Central memory CD4-positive, alpha-beta T cell (primary cell): ENCODE measurements at places on chromosomes 12 and 14.
A peak's percentile ranks its signal among the peaks of the same experiment; 100 is the strongest.

DNA sequence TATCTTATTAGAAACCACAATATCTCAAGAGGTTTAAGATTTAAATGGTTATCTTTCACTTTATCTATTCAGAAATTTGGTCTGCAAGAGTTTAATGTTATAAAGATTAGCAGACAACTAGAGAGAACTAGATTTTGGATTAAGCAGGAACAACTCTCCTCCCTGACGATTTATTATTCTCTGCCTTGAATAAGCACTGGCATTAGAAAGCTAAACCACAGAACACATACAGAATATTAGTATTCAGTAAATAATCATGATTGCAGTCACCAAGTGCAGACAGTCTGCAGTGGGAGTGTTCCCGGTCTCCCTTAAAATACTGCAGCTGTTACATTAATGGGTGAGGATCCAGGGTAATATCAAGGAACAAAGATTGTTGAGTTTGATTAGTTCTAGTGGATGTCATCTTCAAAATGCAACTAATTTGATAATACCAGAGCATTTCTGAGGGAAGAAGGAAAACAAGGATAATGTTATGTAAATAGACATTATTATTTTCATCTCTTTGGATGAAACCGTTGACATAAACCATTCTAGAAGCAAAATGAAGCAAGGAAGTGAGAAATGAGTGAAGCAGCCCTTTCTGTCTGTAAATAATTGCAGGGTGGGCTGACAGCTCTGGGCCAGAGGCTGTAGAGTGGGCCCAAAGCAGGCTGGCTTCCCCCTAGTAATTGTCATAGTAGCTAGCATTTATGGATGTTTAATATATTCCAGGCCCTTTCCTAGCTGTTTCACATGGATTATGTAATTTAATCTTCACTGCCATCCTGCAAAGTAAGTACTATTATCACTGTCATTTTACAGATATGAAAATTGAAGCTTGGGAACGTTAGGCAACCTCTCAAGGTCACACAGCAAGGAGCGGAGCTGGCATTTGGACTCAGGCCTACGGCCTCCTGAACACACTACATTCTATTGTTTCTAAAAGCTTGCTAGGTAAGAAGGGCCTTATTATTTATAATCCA, 79.4 kb downstream of the DYRK2 start:
- DNase-seq = no peak

DNA sequence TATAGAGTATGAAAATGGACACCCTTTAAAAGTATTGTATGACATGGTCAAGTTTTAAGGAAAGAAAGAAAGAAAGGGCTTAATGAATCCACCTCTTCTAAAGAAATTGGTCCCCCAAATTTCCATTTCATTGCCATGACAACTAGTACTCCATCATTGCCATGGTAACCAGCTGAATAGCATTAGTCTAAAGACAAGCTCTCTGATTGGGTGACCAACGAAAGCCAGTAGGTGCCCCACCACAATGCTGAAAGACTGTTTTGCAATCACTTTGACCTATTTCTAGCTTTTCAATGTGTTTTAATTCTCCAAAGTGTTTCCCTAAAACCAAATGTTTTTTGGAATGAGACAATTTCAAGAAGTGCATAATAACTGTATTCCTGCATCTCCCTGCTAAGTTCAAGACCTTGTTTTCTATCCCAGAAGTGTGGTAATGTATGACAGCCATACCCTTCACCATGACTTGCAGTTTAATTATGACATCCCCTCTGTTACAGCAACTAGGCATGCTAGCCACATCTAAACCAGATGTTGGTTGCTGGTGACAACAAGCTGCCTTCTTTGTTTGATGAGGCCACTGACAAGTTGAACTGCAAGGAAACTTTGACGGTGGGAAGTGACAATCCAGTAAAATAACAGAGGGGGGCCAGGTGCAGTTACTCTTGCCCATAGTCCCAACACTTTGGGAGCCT, 46.7 kb downstream of the KICS2 start:
- DNase-seq = no peak

DNA sequence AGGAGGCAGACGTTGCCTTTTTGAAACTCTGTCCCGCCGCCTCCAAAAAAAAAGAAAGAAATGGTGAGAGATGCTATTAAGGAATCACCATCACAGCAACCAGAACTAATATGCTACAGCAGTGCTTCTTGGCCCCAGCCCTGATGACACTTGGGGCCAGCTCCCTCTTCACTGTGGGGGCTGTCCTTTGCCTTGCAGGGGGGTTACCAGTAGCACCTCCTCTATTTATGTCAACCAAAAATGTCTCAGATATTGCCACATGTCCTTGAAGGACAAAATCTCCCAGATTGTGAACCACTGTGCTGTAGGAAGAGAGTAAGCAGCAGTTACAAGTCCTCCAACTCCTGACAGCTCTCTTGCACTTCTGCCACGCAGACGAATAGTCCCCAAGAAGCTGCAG, 76.4 kb downstream of the LRRC74A start:
- no peak for DNase-seq

GRCh38 chr14:95504135-95505029, 12.1 kb downstream of the SYNE3 start:
- no peak for DNase-seq

GRCh38 chr14:89728964-89729363, 225.6 kb downstream of the EFCAB11 start:
- no peak for DNase-seq

DNA sequence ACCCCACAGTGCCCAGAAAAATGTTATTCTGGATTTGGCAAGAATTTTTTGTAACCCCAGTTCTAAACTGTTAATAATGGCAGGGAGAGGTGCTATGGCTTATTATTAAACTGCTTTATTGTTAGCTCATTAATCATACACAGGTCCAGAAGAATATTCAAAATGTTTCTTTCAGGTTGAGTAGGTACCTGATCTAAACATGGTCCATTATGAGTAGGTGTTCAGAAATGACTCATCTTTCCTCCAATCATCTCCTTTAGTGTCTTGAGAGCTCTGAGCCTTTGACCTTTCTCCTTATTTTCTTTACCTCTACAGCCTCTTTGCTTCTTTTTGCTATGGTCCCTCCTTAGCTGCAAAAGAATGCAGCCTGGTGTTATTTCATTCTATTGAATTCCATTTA, 211.0 kb upstream of the GARIN6 start:
- no peak for DNase-seq

GRCh38 chr12:79527473-79527872, 163.3 kb downstream of the PAWR start:
- DNase-seq = no peak

GRCh38 chr14:50045039-50045711, 71.2 kb downstream of the VCPKMT start:
- DNase-seq = peak; percentile 66

DNA sequence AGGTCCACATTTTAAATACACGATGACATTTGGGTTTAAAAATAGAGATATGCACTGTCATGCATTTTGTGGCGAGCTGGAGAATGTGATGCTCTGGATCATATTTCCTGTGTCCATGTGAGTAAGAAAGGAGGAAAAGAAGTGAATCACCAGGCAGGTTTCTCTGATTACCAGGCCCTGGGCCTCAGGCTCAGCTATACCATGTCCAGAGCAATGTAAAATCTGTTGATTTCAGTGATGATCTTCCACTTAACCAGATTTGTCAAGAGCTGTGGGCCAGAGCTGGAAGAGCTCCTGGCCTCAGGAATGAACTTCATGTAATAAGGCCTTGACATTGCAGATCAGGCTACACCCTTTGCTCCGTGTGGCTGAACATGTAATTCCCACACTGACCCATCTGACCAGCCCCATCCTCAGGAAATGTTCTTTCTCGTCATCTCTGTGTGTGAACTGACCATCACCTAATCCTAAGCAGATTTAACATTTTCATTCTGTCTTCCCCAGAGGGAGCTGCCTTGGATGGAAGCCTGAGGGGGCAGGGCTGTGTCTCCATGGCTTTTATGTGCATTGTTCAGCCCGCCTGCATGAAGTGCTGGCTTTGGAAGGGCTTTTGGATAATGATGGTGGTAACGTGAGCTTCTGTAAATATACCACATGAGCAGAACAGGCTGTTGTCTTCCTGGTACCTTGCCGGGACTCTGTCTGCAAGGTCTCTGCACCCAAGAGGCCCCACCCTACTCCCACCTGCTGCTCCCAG, 54.5 kb downstream of the CRACR2A start:
- DNase-seq = no peak

DNA sequence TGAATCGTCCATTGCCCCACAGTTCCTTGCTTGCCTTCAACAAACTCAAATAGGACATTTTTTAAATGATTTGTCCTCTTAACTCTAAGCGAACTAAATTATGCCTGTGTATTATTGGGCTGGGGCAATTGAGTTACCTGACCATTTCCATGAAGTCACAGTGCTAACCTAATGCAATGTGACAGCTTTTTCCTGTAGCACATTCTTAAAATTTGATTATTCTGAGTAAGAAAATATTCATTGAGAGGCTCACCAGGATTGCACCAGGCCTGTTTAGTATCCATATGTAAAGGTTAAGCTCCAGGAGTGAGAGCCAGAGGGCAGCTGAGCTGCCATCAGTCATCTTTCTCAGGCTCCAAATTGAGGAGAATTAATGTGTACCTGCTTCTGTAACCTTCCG, 90.9 kb downstream of the GPR65 start:
- no peak for DNase-seq

DNA sequence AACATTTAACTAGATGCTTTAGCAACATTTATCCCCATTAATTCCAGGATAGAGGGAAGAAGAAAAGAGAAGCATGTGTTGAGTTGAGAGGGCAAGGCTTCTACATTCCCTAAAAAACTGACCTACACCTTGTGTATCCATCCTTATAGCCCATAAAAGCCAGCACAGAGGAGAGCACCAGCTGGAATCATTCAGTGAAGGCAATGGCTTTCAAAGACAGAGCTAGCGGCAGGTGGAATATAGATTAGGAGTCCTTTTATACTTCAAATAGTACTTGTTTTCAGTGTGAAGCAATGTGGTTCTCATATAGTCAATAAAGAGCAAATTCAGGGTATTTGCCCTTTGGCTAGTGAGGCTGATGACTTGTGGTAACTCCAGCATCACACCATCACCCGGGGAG, 94.4 kb downstream of the TBC1D30 start:
- DNase-seq = no peak

GRCh38 chr12:124543590-124544310, 23.7 kb downstream of the NCOR2 start:
- no peak for DNase-seq

- DNase-seq = no peak
Measured at GRCh38 chr14:63496837-63497400, 46.3 kb downstream of the PPP2R5E start.

GRCh38 chr12:115261691-115262398, 577.9 kb upstream of the TBX3 start:
- DNase-seq = no peak

DNA sequence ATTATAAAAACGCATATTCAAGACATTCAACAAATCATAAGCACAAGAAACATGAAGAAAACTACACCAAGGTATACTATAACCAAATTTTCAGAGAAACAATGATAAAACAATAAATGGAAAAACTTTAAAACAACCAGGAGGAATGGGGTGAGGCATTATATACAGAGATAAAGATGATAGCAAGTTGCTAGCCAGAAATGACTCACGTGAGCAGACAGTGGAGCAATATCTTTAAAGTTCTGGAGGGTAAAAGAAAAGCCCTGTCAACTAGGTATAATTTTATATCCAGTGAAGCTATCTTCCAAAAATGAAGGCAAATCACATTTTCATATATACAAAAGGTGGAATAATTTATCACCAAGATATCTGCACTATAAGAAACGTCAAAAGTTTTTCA, 97.8 kb upstream of the PCED1B start:
- DNase-seq = no peak

DNA sequence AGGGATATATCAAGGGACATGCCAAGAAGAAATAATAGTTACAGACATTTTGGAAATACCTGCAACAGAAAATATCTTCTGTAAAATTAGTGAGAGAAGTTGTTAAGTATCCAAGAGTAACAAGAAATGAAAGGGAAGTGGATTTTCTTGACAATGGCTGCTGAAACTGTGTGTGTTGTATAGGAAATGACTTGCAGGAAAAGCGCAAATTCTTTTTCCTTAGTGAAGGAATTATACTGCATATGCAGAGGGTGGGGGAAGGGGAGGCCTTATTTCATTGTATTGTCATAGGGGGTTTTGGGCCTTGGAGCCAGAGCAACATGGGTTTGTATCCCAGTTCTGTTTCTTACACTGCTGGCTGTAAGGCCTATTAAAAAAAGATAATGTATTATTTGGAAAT, 84.4 kb upstream of the DDHD1 start:
- no peak for DNase-seq

DNA sequence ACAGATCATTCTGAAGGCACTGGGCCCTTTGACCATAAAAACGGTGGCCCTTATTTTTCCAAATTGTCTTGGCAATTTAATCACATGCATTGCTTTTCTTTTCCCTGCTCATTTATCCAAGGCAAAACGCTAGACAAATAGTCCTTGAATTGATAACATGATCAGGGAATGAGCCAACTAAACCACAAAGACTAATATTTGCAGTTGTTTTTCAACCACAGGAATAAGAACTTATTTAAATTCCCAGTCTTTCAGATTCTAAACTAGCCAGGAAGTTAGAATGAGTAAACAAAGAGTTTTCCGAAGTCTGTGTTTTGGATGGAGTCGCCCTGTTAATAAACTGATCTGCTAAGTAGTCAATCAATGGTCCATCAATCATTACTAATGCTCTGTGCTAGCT, 14.9 kb downstream of the TBX5 start:
- DNase-seq = no peak

GRCh38 chr14:102694530-102695166, 82.6 kb upstream of the TRAF3 start:
- peak; percentile 50 for DNase-seq

GRCh38 chr12:56840922-56841321, 77.8 kb downstream of the HSD17B6 start:
- DNase-seq = no peak

GRCh38 chr14:75094896-75095295, 25.5 kb downstream of the ZC2HC1C start:
- DNase-seq = no peak

DNA sequence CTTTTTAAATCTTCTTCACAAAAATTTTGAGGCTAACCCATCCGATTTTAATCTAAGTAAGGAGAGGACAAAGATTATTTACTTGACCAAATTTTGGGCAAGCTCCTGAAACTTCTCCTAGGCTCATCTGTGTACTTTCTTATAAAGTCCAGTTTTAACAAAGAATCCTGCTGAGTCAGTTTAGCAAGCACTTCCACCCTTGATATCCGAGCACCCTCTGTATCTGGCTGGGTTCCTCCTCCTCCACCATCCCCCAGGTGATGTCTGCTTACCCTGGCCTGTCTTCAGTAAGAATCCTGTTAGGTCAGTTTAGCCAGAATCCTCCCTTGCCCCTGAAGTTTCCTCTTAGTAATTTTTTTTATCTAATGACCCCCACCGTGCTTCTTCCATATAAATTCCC, 140.5 kb downstream of the PHLDA1 start:
- no peak for DNase-seq

DNA sequence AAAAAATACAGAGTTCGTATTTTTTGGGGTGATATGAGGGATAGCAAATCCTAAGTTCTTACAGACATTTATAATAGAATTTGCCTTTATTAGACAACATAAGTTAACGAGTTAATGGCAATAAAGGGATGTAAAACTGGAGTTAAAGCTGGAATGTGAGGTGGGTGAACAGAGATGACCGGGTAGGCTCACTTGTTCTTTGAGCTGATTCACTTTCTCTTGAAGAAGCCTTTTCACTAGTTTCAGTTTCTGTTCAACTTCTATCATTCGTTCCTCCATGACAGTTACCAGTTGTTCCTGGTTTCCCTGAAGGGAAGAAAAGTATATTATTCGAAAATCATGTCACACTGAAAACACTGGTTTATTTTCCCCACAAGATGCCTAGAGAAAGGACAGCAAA, 57.7 kb upstream of the SAV1 start:
- no peak for DNase-seq
